ENCODE measurements at places on chromosomes 16 and 17.

- DNase-seq, result no peak
Measured at GRCh38 chr16:75289189-75289588, 37.8 kb upstream of the BCAR1 start.

DNA sequence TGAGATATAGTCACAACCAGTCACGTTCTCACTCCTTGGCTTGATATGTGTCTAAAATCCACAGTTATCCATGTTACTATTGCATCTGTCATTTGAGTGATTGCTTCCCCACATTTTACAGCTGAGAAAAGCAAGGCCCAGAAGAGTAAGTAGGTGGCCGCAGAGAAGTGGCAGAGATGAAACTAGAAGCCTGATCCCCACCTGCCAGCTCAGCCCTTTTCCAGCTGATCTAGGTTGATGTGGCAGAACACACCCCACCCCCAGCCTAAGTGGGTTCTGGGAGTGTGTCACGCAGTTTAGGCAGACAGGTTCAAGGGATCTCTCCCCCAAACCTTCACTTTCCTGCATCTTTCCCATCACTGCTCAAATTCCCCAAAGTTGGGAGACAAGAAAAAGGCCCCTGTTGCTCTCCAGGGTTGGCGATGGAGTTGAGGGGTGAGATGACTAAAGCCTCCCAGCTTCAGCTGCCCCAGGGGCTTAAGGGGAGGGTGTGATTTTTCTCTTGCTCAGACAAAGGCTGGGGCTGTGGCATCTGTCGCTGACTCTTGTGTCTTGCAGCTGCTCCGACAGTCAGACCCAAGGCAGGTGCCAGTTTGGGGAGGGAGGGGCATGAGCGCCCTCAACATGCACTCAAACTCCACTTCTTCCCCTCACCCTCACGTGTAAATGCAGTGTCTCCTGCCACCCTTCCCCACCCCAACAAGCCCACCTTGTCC lies 48.9 kb upstream of the LHX1 start:
- DNase-seq, result no peak

DNA sequence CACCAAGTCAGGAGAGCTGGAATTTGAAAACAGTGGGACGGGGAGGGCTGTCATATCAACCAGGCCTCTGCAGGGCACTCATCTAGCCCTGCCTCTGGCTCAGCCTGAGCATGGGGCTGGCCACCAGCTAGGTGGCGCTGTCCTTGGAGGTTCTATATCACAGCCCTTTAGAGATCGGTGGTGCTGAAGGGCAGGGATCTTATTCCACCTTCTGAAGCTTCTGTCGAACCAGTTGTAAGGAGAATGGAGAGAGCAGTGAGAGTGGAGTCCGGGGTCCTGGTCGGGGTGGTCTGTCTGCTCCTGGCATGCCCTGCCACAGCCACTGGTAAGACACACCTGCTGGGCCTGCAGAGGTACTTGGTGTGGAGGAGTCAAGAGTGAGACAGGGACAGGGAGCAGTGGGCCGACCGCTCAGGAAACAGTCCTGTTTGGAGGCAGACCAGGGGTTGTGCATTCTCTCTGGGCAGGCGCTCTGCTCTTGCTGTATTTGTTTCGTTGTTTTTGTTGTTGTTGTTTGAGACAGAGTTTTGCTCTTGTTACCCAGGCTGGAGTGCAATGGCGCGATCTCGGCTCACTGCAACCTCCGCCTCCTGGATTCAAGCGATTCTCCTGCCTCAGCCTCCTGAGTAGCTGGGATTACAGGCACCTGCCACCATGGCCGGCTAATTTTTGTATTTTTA lies at the start of gene CES3:
Gene CES3 (plus strand): TSS at position 202 of the 680 bp plus-strand sequence. CDS start 42 bp downstream, at position 244.
- peak; percentile 33 for DNase-seq

- no peak for DNase-seq
Measured at GRCh38 chr16:87960296-87960695, 9.1 kb downstream of the BANP start.

GRCh38 chr17:56593646-56594319 lies at the start of gene NOG:
Gene NOG, plus strand, starts transcription at chr17:56593699. Its CDS starts 525 bp downstream, at chr17:56594224.
- peak; percentile 41 for DNase-seq

GRCh38 chr17:14730821-14731220 lies 429.9 kb downstream of the HS3ST3B1 start:
- no peak for DNase-seq

DNA sequence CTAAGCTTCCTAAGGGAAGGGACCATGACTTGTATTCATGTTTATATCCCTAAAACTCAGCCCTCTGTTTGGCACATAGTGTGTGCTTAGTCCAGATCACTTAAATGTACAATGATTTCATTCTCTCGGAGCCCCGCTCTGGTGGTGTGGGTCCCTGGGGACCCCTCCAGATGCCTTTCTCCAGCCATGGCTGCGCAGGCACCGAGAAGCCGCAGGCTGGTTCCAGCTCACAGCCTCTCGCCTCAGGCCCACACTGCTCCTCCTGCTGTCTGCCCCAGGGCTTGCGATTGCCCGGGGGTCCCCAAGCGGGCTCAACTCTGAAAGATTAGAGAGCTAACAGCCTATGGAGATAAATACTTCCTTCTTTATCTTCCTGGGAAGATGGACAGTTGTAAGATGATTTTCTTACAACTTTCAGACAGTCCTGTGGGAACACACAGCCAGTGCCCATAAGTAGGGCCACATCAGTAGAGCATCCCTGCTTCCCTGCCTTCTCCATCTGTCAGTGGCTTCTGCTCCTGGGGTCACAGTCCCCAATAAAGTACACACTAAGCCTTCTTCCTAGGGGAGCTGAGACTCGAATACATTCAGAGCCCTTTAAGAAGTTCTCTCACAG lies 66.2 kb downstream of the CENPV start:
- DNase-seq, result no peak

- DNase-seq, result no peak
Measured at GRCh38 chr16:85400305-85401205, 212.6 kb upstream of the GSE1 start.

- peak; percentile 24 for DNase-seq
Measured at GRCh38 chr16:14300705-14301168, 229.6 kb downstream of the MRTFB start.

DNA sequence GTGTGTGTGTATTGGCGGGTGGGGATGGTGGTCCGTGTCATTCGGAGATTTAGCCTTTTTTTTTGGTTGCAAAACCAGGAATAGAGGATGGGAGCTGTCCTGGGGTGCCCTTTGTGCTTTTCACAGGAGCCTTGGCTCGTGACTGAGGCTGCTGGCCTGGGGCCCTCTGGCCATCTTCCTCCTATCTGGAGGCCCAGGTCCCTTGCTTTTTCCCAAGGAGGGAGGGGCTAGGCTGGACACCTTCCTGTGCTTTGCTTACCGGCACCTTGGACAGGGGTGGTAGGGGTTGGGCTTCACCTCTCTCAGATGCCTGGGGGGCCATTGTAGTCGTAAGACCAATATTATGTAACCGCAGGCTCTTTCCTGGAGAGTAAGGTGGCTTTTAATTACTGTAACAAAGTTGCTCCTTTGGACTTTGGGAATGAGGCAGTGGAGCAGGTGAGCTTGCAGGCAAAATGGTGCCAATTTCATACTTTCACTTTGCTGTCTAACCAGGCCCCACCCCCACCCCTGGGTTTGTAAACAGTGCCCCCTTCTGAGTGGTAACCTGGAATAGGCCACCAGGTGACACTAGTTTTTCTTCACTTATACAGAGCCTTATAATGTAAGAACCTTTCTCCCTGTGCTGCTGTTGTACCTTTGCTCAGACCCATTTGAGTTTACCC lies 1.2 kb downstream of the DYNLL2 start:
- peak; percentile 67 for DNase-seq

- DNase-seq, result no peak
Measured at GRCh38 chr16:85137323-85138072, 25.2 kb upstream of the CIBAR2 start.

DNA sequence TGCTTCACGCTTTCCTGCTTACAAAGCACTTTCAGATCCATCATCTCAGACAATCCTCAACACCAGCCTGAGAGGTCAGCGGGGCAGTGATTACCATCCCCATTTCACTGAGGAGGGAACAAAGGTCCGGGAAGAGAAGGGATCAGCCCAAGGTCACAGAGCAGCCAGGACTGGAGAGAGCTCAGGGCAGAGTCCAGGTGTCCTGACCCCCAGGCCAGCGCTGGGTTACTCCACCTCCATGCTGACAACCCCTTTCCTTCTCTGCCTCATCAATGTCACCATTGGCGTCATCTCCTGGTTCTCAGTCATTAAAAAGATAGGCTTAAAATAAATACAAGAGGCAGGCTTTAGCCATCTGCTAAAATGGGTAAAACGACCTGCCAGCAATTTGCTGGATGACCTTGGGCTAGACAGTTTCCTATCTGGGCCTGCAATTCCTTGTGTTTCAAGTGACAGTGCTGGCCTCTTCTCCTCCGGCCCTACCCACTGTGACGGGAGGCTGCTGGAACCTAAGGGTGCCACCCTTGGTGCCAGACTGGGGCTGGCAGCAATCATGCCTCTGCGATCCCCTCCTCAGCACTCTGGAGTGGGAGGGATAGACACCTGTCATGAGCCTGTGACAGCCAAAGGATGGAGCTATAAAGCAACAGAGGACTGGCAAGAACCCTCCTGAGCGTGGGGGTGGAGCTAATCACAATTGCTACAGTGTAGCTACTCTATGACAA lies 79.5 kb upstream of the CCL1 start:
- no peak for DNase-seq

Measured in activated CD4-positive, alpha-beta T cell treated with anti-CD3 and anti-CD28 coated beads for 4 hours (primary cell).